ENCODE measurements at places on chromosomes 16 and 17. TPM values are rescaled to one million over a fixed set of nuclear protein-coding genes. Genes with fewer than 3 reads are reported as not detected.

The CES5A gene
- not detected for polyA plus RNA-seq

The ADORA2B gene
- polyA plus RNA-seq: 3.2 TPM

The KRT39 gene
- polyA plus RNA-seq: not detected

The TTYH2 gene
- not detected for polyA plus RNA-seq

The PERCC1 gene
- polyA plus RNA-seq: not detected

The CES2 gene
- 2.0 TPM for polyA plus RNA-seq

The SOST gene
- not detected for polyA plus RNA-seq

The NHLRC4 gene
- not detected for polyA plus RNA-seq

The HOXB6 gene
- polyA plus RNA-seq: not detected

The AANAT gene
- polyA plus RNA-seq: not detected

The RMI2 gene
- 1.8 TPM for polyA plus RNA-seq

The ANKS4B gene
- not detected for polyA plus RNA-seq

The KRTAP9-2 gene
- polyA plus RNA-seq: not detected

The EFCAB5 gene
- polyA plus RNA-seq: 0.51 TPM

All from Purkinje cell (primary cell).